ENCODE measurements at places on chromosomes 4 and X.

GRCh38 chr4:27326991-27327390 lies 466.4 kb downstream of the STIM2 start:
- no peak for DNase-seq

DNA sequence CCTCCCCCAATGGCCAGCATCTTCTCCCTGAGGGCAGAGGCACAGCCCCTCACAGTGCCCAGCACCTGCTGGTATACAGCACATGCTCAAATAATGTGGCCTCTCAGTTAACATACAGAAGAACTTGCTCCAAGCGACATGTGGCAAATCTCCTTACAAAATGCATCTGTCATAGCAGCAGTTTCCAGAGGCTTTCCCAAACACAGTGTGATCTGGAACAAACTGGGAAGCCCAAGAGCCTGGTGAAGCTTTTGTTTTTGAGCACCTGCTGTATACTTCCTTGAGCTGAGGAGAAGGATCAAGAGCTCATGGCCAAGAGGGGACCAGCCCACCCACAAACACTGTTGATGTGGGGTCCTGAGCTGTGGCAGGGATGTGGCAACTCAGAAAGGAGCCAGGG lies 34.8 kb upstream of the HTRA3 start:
- DNase-seq: no peak

DNA sequence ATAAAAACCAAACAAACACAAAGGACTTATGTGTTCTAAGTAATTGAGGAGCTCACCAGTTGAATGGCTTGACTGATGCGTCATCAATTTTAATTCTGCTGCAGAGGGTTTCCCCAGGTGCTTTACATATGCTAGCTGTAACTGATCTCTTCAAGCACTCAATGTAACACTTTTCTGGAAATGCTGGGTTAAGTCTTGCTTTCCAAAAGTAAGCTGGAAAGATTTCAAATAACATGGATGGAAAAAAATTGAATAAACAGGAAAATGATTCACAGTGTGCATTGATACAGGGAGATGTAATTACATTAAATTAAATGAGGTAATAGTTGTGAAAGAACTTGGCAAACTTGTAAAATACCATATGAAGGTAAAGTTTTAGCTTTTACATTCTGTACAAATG lies 186.7 kb upstream of the WDFY3 start:
- DNase-seq: no peak

DNA sequence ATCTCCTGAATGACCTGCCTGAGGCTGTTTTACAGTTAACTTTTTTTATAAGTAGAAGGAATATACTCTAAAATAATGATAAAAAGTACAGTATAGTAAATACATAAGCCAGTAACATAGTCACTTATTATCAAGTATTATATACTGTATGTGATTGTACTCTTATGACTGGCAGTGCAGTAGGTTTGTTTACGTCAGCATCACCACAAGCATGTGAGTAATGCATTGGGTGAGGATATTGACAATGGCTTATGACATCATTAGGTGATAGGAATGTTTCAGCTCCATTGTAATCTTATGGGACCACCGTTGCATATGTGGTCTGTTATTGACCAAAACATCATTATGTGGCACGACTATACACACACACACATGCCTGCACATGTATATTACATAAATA lies 20.5 kb downstream of the NUDT9 start:
- DNase-seq: no peak

GRCh38 chr4:184313702-184314659 lies 96.3 kb upstream of the ENPP6 start:
- no peak for DNase-seq

DNA sequence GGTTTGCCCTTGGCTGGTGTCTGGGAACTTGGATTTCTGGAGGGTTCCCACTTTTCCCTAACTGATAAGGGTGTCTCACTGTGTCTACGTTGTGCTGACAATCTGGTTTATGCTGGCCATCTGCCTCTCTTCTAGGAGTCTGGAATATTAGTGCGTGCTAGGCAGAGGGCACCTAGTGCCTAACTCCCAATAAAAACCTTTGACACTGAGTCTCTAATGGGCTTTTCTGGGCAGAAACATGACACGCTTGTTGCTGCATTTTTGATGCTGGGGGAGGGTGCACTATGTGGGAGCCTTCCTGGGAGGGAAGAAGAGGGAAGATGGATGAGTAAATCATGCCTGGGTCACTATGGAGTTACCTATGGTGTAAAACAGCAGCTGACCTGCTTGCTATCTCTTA lies 16.3 kb upstream of the ZNF41 start:
- DNase-seq: no peak
